Sigmoid colon (tissue), 7 donors: ENCODE measurements at places on chromosomes 2 and 18. TPM values are rescaled to one million over a fixed set of nuclear protein-coding genes. Genes with fewer than 3 reads are reported as not detected.

GRCh38 chr18:50151926-50152325 is 43.0 kb downstream of the MYO5B start:
- no peaks in the 10 kb centered on the region for H3K36me3 ChIP-seq
- H3K27me3 ChIP-seq, result no peaks in the 10 kb centered on the region
- no peaks in the 10 kb centered on the region for H3K4me1 ChIP-seq
- H3K4me3 ChIP-seq, result no peak overlapping the region
- DNase-seq, result no peak

The FSHR gene
- not detected for total RNA-seq

The VWA3B gene
- 0.55 TPM for total RNA-seq

The NEU2 gene
- total RNA-seq, result not detected

DNA sequence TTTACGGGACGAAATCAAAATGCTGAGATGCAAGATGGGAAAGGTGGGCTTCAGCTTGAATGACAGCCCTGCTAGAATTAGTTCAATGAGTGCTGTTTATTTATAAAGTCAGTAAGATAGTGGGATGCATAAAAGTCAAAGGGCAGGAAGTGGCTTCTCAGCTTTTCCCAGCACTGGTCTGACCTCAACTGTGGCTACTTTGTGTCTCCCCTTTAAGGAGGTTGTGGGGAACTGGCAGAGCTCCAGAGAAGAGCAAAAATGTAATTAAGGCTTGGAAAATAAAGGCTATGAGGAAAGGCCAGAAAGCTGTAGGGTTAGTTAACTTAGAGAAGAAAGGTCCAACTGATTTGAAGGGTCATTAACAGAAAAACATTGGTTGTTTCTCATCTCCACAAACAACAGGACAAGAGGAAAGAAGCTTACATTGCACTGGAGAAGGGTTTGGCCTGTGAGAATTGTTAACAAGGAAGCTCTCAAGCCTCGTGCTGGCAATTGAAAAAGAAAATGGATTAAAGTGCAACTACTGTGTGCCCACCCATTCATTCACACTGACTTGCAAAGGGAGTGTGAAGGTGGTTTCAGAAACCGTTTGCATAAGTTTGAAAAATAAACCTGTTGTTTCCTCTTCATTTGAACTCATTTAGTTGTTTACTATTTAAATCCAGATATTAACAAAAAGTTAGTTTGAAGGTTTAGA is 68.8 kb upstream of the CD28 start:
- H3K4me1 ChIP-seq, result peaks cover 7% of the 10 kb centered on the region
- H3K4me3 ChIP-seq, result no peak overlapping the region
- no peak for DNase-seq
- H3K27me3 ChIP-seq, result no peaks in the 10 kb centered on the region

- H3K27me3 ChIP-seq, result no peaks in the 10 kb centered on the region
- no peaks in the 10 kb centered on the region for H3K36me3 ChIP-seq
- no peak overlapping the region for H3K27ac ChIP-seq
Observed at GRCh38 chr18:54382733-54383252, 25.1 kb downstream of the C18orf54 start.

The TUBB8B gene
- not detected for total RNA-seq

GRCh38 chr18:45060102-45060501 is 379.4 kb downstream of the SETBP1 start:
- no peaks in the 10 kb centered on the region for H3K4me1 ChIP-seq
- H3K36me3 ChIP-seq, result peaks cover 17% of the 10 kb centered on the region
- DNase-seq, result no peak
- H3K27me3 ChIP-seq, result no peaks in the 10 kb centered on the region
- no peak overlapping the region for H3K27ac ChIP-seq

The LDAH gene
- 7.6 TPM for total RNA-seq

- H3K4me3 ChIP-seq, result no peak overlapping the region
- H3K27ac ChIP-seq, result no peak overlapping the region
- H3K36me3 ChIP-seq, result peaks cover 12% of the 10 kb centered on the region
- no peaks in the 10 kb centered on the region for H3K4me1 ChIP-seq
- H3K27me3 ChIP-seq, result no peaks in the 10 kb centered on the region
Observed at GRCh38 chr2:100390001-100390940, 27.2 kb downstream of the CHST10 start.

DNA sequence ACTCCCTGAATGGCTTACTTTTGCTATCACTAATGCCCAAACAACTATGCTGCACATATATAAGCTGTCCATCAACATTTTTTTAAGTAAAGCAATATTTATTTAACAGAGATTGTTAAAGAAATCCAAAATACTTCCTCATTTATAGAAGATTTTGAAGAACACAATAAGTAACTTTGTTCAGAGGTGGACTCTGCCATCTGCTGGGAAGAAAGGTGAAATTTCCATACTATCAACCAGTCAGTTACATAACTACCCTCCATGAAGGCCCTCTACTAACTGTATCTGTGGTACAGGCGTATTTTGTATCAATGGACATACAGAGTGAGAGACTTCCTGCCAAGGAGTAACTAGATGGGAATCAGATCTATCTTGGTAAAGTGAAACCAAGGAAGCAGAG is 106.0 kb downstream of the DTNB start:
- H3K4me1 ChIP-seq, result no peaks in the 10 kb centered on the region
- H3K27ac ChIP-seq, result no peak overlapping the region
- H3K4me3 ChIP-seq, result no peak overlapping the region
- H3K27me3 ChIP-seq, result no peaks in the 10 kb centered on the region
- DNase-seq, result no peak
- no peaks in the 10 kb centered on the region for H3K36me3 ChIP-seq

DNA sequence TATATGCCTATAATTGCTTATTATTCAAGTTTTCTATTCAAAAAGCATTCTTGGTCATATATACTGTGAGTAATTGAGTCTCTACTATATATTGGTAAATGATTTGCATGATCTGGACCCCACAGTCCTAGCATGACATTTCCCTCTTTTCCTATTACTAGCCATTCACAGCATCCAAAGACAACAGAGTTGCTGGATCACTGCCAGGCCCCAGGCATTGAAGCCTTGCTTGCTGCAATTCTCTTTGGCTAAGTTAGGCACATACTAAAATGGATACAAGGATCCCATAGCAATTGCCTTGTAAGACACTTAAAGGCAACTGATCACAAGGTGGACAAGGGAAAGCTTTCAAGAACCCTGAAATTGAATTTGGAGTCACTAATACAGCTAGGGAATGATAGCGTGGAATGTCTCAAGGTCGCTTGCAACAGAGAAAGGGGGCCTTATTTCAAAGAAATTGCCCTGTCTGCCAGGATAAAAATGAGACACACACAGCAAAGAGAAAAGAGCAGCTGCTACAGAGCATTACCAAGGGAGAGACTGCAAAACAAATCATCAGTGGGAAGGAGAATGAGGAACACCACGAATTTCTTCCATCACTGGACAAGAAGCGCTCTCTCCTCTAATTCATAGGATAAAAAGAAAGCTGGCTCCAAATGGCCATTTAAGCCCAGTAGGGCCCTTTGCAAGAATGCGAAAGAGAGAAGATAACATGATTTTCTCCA is 77.1 kb upstream of the EPHA4 start:
- no peak overlapping the region for H3K4me3 ChIP-seq
- H3K36me3 ChIP-seq, result no peaks in the 10 kb centered on the region
- no peaks in the 10 kb centered on the region for H3K27me3 ChIP-seq
- no peak for DNase-seq
- no peaks in the 10 kb centered on the region for H3K4me1 ChIP-seq

DNA sequence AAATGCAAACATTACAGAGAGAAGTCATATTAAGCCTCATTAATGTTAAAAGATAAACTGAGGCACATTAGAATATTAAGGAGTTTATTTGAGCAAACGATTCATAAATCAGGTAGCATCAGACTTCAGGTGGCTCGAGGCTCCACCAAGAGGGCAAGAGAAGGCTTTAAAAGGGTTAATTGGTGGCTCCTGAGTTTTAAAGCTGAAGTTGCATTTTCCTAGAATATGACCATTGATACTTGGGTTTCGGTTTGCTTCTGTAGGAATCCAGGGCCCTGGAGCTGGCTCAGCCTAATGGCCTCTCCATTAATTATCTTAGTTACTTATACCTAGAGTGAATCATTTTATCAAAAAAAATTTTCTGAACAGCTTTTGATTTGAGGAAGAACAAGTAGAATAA is 123.7 kb upstream of the NABP1 start:
- no peaks in the 10 kb centered on the region for H3K27me3 ChIP-seq
- H3K27ac ChIP-seq, result no peak overlapping the region
- DNase-seq, result no peak
- H3K4me3 ChIP-seq, result no peak overlapping the region

The CHRNA1 gene
- not detected for total RNA-seq

DNA sequence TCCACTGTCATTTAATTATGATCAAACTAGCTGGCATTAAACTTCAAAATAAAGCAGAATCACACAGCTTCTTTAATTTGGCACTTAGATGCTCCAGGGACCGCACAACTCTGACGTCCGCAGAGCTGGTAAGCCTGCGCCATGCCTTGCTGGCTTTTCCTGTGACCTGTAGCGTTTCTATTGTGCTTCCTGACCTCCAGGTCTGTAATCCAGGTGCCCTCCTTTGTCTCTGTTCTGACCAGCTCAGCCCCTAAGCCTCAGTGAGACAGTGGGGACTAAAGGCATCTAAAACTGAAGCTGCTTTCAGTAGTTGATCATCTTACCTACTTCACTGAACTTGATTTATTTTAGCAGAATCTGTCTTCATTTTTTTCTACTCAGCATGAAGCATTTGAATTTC is 249.7 kb upstream of the RGPD4 start:
- no peaks in the 10 kb centered on the region for H3K27me3 ChIP-seq
- DNase-seq, result no peak
- no peaks in the 10 kb centered on the region for H3K36me3 ChIP-seq
- H3K4me3 ChIP-seq, result no peak overlapping the region
- H3K27ac ChIP-seq, result no peak overlapping the region

DNA sequence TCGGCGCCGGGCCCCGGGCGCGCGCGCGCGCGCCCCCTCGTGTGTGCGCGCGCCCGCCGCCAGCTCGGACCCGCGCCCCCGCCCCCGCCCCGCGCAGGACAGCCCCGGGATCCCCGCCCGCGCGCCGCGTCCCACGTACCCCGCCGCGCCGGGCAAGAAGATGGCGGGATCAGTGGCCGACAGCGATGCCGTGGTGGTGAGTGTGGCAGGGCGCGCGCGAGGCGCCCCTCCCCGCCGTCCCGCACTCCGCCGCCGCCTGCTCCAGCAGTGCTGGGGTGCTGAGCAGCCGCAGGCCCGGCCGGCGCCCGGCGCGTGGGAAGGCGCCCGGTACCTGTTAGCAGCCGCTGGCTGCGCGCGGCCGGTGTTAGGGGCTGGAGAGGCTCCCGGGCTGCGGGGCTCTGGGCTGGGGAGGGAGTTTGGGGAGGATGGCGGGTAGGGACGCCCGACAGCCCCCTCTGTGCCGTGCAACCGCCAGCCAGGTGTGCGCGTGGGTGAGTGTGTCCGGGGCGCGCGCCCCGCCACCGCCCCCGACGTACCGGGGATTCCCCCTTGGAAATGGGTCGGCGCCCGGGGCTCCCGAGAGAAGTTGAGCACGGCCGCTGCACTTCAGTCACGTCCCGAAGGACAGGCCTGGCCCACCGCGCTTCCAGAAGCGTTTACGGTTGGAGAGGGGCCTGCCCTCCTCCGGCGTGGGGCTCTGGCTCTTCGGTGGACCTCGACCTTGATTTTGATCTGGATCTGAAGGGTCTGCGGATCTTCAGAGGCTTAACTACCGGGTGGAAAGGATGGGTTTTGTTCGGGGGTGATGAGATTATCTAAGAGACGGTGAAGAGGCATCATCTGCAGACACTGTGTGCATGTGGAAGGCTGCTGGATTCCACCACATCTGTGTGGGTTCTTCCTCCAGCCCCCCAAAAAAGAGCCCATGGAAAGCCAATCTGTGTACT is 697 bp downstream of the LGALSL start:
- peak overlapping the region; percentile 92 for H3K4me3 ChIP-seq
- DNase-seq, result peak; percentile 77
- peak overlapping the region; percentile 98 for H3K27ac ChIP-seq

DNA sequence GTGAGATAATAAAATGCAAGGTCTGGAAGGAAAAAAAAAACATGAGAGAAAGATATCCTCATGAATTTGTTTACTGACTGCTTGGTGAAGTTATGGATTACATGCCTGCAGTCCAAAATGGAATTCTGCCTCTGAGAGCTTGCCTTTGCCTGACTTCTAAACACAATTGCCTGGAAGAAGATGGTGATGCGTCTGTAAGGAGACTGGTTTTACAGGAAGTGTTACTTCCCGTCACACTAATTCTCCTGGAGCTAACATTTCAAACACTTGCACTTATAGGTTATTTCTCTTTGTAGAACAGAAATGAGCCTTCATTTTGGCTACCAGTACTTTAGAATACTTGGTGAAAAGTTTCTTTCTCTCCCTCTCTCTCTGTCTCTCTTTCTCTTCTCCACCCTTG is 884.3 kb downstream of the TSN start:
- no peak overlapping the region for H3K4me3 ChIP-seq
- no peaks in the 10 kb centered on the region for H3K4me1 ChIP-seq
- H3K27ac ChIP-seq, result no peak overlapping the region
- no peaks in the 10 kb centered on the region for H3K27me3 ChIP-seq
- no peak for DNase-seq

- no peak for DNase-seq
- H3K27ac ChIP-seq, result no peak overlapping the region
- H3K4me1 ChIP-seq, result peaks cover under 1% of the 10 kb centered on the region
Observed at GRCh38 chr18:57754577-57755338, 48.4 kb downstream of the ATP8B1 start.

The RAPGEF4 gene
- 3.7 TPM for total RNA-seq

The IL18RAP gene
- not detected for total RNA-seq

DNA sequence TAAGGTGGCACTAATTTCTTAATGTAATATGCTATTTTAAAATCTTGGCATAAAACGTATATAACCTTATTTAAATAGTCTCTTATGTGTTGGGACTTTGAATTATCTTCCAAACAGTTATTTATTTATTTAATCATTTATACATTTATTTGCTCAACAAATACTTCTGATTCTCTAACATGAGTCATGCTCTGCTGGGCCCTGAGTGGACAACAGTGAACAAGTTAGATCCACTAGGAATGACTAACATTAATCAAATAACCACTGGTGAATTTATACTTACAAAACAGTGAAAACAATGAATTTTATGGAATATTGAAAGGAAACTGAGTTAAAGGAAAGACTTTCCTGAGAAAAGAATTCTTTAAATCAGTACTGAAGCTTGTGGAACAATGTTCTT is 1257.2 kb upstream of the CHAC2 start:
- no peaks in the 10 kb centered on the region for H3K4me1 ChIP-seq
- no peaks in the 10 kb centered on the region for H3K27me3 ChIP-seq
- H3K4me3 ChIP-seq, result no peak overlapping the region
- H3K36me3 ChIP-seq, result no peaks in the 10 kb centered on the region

GRCh38 chr2:162636206-162636728 is 202.3 kb downstream of the KCNH7 start:
- H3K4me1 ChIP-seq, result no peaks in the 10 kb centered on the region
- H3K36me3 ChIP-seq, result no peaks in the 10 kb centered on the region
- H3K27me3 ChIP-seq, result no peaks in the 10 kb centered on the region

- H3K4me3 ChIP-seq, result no peak overlapping the region
- peaks cover 21% of the 10 kb centered on the region for H3K4me1 ChIP-seq
- H3K27ac ChIP-seq, result no peak overlapping the region
- no peaks in the 10 kb centered on the region for H3K36me3 ChIP-seq
- H3K27me3 ChIP-seq, result no peaks in the 10 kb centered on the region
Observed at GRCh38 chr2:69563021-69563420, 80.5 kb downstream of the AAK1 start.

The CFAP65 gene
- total RNA-seq, result not detected

- no peak overlapping the region for H3K4me3 ChIP-seq
- H3K4me1 ChIP-seq, result peaks cover 9% of the 10 kb centered on the region
- H3K27me3 ChIP-seq, result peaks cover 11% of the 10 kb centered on the region
- no peaks in the 10 kb centered on the region for H3K36me3 ChIP-seq
Observed at GRCh38 chr2:154692927-154693326, 5.6 kb upstream of the KCNJ3 start.

GRCh38 chr2:191479680-191480023 is 198.3 kb upstream of the NABP1 start:
- DNase-seq, result no peak
- H3K4me1 ChIP-seq, result no peaks in the 10 kb centered on the region
- no peaks in the 10 kb centered on the region for H3K27me3 ChIP-seq
- no peak overlapping the region for H3K4me3 ChIP-seq
- no peak overlapping the region for H3K27ac ChIP-seq
